HS-5 (cell line): ENCODE measurements at places on chromosomes 7 and 10.

DNA sequence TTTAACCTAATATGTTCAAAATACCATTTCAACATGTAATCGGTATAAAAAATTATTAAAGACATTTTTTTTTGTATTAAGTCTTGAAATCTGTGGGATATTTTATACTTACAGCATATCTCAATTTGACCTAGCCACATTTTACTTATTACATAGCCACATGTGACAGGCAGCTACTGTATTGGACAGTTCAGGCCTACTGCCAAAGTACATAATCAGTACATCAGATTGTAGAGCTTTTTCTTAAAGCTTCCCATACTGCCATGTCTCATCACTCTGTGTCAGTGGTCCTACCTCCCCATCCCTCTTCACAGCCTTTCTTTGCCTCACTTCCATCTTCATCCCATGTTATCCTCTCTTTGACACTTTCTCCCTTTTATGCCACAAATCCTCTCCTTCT is 43.0 kb downstream of the LOXL4 start:
- no peak for DNase-seq

DNA sequence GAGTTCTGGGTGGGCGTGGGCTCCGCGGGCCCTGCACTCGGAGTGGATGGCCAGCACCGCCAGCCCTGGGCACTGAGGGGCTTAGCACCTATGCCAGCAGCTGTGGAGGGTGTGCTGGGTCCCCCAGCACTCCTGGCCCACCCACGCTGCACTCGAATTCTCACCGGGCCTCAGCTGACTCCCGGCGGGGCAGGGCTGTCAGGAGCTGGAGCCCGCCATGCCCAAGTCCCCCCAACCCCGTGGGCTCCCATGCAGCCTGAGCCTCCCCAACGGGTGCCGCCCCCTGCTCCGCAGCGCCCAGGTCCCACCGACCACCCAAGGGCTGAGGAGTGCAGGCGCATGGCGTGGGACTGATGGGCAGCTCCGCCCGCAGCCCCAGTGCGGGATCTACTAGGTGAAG is 93.1 kb downstream of the SLC25A13 start:
- no peak for DNase-seq

GRCh38 chr7:72345208-72345727 is 66.9 kb downstream of the CALN1 start:
- no peak for DNase-seq

DNA sequence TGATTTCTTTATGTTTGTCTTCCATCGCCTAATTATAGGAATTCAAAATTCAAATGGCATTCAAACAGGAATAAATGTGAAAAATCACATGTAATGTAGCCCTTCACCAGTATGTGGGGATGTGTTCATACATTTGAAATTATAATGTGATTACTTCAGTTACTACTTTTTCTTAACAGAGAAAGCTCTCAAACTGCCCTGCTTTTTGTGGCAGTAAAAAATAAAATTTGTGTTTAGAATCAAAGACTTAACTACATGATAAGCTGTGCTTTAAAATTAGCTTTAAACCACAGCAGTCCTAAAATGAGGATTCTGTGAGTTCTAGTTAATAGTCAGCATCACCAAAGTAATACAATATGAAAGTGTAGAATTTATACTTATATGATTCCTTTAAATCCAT is 7.8 kb upstream of the HERC4 start:
- DNase-seq, result no peak

GRCh38 chr10:78865538-78865875 is 203.3 kb upstream of the ZMIZ1 start:
- no peak for DNase-seq

DNA sequence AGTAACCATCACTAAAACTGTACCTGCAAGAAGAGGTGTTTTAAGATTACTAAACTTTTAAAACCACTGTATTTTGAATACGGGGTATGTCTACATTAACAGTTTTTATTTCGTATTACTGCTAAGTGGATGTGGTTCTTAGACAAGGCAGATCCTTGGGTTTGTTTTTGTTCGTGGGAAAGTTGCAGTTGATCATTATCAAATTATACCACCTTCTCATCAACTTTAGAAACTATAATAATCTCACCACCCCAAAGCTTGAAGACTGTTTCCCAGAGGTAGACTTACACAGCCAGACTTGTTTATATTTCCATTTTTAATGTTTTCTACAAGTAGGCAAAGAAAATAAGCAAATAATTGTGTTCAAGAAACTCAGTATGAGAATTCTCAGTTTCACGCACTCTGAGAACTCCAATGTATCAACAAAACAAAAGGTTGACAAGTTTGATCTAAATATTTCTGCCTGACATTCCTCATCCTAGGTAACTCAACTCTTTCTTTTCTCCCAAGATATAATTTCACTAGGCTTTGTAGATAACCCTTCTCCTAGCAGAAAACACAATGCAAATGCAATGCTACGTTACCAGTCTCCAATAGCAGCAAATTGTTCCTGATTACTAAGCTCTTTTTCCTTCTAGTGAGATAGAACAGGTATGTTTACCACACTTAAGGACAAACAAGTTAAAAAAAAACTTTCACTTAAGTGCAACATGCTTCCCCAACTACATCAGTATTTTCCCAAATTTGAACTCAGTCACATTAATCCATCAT is 36.0 kb downstream of the IGF2BP3 start:
- no peak for DNase-seq

DNA sequence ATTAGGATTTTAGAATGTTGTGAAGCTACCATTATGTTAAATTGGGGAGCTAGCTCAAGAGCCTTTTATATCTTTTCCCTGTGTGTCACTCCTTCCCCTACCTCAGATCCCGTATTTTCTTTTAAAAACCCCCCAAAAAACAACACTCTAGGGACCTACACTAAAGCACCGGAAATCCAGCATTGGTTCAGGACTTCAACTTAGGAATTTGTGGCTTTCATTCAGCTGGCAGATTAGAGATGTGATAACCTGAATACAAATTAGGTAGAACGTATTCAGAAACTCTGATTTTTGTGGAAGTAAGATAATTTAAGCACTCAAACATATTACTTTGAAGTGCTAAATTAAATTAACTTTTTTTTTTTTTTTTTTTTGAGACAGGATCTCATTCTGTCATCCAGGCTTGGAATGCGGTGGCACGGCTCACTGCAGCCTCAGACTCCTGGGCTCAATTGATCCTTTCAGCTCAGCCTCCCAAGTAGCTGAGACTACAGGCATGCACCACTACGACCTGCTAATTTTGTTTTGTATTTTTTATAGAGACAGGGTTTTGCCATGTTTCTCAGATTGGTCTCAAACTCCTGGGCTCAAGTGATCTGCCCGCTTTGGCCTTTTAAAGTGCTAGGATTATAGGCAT is 6.8 kb downstream of the TBC1D12 start:
- DNase-seq, result no peak

DNA sequence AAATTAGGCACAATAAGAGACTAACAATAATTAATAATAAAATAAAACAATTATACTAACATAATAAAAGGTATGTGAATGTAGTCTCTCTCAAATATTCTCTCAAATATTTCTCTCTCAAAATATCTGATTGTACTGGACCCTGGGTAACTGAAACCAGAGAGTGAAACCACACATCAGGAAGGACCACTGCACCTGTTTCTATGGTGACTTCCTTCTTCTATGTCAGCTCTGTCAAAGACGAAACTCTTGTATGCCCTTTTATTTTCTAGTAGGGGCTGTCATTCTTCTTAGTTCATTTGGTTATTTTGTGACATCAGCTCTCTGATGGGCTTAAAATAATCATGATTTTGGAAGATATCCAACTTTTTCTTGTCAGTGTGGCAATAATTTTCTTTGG is 428.0 kb upstream of the TPK1 start:
- DNase-seq, result no peak

DNA sequence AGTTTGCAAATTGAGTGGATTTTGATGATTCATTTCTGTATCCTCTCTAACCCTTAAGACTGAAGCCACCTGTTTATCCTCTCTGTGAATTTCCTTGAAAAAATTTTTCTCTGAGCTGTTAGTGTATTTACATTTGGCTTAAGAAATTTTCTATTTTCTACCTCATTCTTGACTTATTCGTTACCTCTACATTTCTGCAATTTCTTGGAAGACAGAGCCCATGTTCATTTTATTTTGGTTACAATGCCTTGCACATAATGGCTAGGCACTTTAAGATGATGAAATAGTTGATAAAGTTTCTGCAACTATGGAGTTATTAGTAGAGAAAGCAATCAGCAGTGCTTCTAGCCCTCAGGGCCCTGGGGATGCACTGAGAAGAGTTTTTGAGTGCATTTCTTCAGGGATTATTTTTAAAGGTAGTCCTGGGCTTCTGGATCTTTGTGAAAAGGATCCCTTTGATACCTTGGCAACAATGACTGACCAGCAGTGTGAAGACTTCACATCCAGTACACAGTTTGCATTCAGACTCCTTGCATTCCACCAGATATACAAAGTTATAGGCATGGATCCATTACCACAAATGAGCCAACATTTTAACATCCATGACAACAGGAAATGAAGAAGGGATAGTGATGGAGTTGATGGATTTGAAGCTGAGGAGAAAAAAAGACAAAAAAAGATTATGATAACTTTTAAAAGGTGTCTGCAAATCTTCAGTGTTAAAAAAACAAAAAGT is 68.2 kb downstream of the CH25H start:
- no peak for DNase-seq

DNA sequence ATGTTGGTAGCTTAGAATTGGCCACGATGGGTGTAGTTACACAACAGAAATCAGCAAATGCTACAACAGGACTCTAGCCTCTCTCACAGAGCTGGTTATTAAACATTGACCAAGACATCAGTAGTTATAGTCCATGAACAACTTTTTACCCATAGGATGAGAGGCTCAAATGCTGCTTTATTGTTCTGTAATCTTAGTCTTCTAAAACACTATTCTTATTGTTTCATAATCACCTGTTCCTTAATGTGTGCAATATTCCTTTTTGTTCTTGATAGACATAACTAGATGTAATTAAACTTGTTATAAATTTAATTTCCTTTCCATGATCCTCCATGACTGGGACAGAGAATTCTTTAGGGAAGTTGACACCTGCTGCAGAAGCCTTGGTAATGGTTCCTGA is 356.9 kb downstream of the EXOC4 start:
- DNase-seq, result no peak

GRCh38 chr10:118669020-118669791 is 73.8 kb upstream of the PRLHR start:
- DNase-seq, result no peak

DNA sequence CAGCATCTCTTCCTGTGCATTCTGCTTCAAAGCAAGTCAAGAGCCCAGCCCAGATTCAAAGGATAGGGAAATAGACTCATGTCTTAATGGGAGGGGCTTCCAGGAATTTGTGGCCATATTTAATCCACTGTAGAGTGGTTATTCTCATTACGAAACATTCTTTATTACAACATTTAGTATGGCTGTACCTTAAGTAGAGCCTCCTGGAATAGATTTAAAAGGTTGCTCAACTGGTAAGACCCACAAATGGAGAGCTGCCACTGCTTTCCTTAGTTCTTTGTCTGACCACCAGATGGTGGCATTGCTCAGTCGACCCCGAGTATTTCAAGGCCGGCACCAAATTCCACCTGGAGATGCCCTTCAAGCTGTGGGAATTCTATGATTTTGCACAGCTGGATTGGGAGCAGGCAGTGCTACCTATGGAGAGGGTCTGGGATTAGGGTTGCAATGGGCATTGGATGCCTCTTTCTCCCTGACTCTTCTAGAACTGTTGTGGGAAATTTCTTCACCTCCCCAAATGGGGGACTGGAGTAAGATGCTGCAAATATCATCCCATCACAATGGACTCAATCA is 102.2 kb downstream of the RBM20 start:
- peak; percentile 42 for DNase-seq

GRCh38 chr7:26685606-26686005 is 178.8 kb downstream of the SKAP2 start:
- DNase-seq, result peak; percentile 49

DNA sequence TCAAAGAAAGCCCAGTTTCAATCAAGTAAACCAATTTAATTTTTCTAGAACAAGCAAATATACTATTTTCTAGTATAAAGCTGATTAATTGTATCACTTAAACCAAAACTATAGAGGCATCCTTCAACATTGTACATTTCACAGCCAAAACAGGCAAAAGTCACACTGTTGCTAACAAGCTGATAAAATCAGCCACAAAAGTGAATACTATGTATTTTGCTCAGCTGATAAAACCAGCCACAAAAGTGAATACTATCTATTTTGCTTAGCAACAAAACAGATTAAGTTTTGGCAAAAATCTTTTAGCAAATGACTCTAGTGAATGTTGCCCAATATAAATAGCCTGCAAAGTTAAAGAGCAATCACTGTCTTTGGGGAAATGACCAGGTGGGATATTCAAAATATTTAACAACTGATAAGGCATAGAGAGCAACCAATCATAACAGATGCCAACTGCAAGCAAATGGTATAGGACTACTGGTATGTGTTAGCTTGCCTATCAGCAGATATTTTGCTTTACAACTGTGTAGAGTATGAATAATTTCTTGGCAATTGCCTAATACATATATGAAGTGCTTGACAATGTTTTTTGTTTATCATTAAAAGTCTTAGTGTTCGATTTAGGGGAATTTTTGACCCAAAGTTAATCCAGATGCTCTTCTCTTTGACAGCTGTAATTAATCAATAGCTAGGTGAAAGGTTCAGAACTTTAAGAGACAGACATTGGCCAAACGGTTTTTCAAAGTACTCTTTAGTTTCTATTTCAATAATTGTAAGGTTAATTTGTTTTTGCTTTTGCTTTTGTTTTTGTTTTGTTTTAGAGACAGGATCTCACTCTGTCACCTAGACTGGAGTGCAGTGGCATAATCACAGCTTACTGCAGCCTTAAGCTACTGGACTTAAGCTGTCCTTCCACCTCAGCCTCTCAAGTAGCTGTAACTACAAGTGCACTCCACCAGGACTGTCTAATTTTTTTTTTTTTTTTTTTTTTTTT is 44.4 kb upstream of the SP4 start:
- DNase-seq, result no peak

GRCh38 chr7:70881167-70881847 is 250.6 kb upstream of the GALNT17 start:
- DNase-seq, result no peak

GRCh38 chr7:117195361-117196029 is 127.4 kb downstream of the WNT2 start:
- no peak for DNase-seq

- DNase-seq, result no peak
Observed at GRCh38 chr7:140645166-140645900, 4.7 kb upstream of the DENND2A start.

DNA sequence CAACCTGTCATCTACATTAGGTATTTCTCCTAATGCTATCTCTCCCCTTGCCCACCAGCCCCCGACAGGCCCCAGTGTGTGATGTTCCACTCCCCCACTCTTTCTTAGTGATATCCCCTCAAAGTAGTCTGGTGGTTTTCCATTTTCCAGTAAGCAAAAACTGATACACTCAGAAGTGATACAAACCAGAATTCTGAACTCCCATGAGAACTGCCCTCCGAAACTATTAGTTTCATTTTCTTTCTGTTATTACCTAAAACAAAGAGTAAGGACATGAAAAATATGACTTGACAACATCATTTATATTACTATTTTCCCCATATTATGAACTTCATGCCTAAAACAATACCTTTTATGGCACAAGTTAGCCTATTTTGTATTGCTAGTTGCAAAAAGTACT is 175.0 kb downstream of the OTUD1 start:
- no peak for DNase-seq
